ENCODE measurements at places on chromosomes 7 and 10.
A peak's percentile ranks its signal among the peaks of the same experiment; 100 is the strongest.

DNA sequence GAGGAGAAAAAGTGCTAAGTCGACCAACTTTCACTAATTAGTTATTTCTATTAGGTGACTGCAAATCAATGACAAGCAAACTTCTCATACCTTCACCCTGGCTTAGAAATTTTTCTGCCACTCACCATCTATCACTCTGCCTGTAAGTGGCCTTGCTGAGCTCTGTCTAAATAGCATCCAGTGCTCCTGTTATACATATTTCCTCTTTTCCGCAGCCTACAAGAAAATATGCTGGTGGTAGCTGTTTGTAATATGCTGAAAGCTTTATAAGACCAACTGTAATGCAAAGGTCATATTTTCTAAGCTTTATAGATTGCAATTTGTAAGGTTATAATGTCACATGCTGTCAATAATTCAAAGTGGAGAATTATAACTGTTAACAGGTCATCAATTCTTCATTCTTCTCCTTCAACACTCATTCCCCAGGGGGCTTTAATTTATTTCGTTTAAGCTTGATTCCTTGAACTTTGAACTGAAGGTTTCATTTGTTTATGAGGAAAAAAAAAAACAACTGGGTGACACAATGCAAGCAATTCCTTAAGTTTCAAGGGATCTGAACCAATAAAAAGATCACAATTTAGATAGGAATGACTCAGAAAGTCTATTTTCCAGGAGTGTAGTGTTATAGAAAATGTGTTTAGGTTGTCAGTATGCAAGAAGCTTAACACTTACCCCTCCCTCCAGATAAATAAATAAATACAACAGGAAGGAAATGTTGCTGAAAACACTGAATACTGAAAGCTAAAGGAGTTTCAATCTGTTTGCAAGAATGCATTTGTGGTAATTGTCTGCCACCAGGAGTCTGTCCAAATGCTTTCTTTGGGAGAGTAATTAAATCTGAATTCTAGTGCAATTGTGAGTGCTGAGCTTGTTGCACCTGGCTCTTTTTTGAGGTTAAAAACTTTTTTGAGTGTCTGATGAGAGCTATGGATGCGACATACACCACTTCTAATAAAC, 183.7 kb downstream of the SORCS1 start:
- no peak for DNase-seq

DNA sequence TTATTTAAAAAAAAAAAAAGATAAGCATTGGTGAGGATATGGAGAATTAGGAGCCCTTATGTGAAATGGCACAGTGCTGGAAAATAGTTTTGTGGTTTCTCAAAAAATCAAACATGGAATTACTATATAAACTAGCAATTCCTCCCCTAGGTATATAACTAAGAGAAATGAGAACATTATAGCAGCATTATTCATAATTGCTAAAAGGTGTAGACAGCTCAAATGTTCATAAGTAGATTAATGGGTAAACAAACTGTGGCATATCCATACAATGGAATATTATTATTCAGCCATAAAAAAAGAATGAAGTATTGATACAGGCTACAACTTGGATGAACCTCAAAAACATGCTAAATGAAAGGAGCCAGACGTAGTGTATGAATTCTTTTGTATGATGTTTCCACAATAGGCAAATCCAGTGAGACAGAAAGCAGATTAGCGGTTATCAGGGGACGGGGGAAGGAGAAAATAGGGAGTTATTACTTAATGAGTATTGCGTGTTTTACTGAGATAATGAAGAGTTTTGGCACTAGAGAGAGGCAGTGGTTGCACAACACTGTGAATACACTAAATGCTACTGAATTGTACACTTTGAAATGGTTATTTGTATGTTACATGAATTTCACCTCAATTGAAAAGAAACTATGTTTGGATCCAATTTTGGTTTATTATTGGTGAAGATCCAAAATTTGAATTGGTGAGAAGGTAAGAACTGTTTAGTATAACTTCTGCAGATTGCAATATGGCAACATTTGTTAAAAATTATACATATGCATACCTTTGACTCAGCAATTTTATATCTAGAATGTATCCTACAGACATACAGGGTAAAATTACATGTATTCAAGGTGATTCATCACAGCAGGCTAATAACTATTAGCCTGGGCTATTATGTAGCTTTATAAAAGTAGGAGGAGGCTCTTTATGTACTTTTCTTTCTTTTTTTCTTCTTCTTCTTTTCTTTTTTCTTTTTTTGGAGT, 69.7 kb downstream of the VCL start:
- DNase-seq = no peak

DNA sequence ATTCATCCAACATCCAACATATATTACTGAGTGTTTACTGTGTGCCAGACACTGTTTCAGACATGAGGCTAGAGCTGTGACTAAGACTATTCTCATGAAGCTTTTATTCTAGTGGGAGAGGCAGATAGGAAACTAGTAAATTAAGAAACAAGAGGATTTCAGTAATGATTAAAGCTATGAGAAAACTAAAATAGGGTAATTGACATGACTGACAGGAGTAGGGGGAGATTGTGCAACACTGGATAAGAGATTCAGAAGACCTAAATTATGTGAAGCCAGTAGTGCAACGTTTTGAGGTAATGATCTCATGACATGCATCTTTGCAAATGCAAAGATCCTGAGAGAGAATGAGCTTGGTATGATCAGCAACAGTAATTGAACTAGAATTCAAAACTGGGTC, 48.6 kb upstream of the MKLN1 start:
- no peak for DNase-seq

DNA sequence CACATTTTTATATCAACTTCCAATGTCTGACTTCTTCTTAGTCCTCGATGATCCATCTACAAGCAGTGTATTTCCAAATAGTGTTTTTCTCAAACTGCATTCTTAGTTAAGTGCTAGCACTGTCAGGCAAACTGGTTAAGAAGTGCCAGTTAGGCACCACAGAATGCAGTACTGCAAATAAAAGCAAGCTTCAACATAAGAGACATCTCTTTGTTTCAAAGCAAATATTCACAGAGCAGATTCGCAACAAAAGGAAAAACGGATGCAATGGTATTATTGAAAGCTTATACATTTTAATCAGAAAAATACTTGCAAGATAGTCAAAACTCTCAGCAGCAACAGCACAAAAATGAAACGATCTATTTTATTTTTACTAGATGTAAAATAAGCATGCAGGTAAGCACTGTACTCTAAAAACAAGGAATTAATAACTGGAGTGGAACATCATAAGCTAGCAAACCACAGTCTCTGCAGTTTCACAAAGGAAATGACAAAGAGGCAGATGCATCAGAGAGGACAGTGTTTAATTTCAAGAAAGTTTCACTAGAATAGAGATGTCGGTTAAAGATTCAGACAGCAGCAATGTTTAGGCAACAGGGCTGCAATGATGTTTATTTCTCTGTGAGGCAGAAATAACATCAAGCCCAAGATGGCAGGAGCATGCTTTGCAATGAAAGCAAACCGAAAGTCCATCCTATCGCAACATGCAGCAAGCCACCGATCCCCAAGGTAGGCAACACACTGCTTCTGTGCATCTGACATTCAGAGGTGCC, 82.0 kb downstream of the FGFR2 start:
- DNase-seq = no peak

DNA sequence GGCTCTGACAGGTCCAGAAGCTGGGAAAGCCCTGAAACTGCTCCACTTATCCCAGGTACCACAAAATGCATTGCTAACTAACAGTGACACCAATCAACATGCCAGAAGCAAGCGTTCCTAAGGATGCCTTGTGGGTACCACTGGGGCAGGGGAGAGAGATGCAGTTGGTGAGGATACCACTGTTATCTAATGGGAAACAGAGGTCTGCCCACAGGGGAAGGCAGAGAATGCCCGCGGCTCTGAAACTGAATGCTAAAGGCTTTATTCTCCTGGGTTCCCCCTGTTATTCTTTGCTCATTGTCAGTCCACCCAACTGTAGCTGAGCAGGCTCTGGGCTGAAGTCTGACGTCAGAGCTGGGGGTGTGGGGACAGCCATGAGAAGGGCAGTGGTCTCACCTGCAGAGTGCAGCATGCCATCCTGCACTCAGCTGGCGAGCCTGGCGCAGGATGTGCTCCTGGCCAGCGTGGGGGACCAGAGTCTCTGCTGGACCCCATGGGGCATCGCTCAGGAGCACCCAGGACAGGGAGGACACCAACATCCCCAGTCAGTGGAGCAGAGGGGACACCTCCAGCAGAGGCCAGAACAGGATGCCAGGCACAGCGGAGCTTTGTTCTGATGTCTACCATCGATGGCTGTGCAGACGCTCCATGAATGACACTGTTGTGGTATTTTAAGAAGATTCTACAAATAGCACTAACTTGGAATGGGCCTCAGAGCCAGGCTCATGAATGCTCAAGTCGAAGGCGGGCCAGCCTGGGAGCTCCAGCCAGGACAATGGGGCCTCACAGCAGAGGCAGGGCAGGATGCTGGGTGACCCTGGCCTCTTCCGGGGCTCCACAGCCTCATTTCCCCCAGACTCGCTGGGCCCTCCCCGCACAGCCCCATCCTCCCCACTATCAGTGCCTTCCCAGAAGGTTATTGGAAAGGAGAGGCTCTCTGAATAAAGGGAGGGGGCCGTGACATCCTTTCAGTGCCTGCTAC, 95.8 kb downstream of the ARHGAP22 start:
- DNase-seq = no peak

- no peak for DNase-seq
Measured at GRCh38 chr10:110407301-110408170, 90.2 kb upstream of the DUSP5 start.

DNA sequence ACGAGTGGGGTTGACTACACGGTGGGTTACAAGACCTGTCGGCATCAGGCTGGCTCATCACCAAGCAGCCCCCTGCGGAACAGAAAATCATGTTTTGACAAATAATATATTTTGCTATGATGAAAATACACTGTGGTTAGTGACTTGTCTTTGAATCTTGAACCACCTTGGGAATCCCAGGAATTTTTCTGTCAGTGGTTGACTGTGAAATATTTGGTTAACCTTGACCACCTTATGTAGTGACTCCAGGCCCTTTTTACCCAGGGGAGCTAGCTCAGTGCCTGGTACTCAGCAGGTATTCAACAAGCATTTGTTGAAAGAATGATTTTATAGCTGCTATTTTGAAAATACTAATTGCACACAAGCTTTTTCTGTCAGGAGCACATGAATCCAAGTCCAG, 406.0 kb downstream of the PHF14 start:
- DNase-seq = no peak

- DNase-seq = no peak
Measured at GRCh38 chr10:31383810-31384588, 65.0 kb downstream of the ZEB1 start.

DNA sequence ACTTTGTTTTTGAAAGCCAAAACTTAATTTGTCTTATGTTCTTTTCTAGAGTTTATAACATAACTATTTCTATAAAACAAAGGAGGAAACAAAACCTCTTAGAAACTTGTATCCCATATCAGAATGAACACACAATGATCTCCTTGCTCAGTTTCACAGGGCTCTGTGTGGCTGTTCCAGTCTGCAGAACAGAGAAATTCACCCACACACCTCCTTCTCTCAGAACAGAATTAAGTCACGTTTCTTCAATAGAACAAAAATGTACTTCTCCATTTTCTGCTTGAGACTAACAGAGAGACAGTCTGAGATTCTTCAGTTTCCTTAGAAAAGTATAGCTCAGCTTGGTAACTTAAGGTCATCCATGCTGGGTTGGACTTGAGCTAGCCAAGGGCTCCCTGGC, 15.8 kb upstream of the DOCK1 start:
- no peak for DNase-seq

DNA sequence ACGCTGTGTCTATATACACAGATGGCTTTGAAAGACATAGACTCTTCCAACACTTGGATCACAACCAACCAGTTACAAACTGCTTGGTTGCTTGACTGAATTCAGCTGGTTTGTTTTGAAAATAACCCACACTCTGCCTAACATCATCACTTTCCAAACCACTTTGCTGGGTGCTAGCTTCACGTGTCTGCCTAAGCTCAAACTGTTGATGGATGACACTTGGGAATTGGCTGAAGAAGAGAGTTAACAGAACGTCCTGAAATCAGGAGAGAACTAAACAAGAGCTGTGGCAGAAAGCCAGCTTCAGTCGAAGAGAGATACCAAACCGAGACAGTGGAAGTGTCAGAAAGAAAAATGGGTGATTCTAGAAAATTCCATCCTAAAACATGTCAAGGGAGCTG, 420.8 kb upstream of the AUTS2 start:
- DNase-seq = no peak

GRCh38 chr7:92740700-92741126, 95.7 kb downstream of the CDK6 start:
- DNase-seq = no peak

DNA sequence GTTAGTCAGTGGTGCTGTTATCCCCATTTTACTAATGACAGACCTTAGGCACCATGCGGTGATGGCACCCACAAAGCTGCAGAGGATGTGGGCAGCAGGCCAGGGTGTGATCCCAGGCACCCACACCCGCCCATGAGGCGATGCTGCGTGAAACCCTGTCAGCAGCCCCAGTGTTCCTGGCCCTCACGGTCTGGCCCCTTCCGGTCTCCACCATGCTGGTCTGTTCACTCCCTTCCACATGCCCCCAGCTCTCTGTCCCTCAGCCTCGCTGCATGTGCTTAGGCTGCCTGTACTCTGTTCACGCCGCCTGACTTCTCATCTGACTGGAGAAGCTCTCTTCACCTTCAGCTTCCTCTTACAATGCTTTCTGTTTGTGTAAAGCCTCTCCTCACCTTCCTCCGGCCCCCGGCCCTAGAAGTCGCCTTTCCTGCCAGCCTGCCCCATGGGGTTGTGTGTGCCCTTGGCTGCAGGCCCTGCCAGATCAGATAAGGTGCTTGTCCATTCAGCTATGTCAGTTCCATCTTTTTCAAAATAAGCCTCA, 17.6 kb upstream of the ORAI2 start:
- DNase-seq = no peak

- no peak for DNase-seq
Measured at GRCh38 chr7:34361663-34362250, 296.3 kb upstream of the NPSR1 start.

DNA sequence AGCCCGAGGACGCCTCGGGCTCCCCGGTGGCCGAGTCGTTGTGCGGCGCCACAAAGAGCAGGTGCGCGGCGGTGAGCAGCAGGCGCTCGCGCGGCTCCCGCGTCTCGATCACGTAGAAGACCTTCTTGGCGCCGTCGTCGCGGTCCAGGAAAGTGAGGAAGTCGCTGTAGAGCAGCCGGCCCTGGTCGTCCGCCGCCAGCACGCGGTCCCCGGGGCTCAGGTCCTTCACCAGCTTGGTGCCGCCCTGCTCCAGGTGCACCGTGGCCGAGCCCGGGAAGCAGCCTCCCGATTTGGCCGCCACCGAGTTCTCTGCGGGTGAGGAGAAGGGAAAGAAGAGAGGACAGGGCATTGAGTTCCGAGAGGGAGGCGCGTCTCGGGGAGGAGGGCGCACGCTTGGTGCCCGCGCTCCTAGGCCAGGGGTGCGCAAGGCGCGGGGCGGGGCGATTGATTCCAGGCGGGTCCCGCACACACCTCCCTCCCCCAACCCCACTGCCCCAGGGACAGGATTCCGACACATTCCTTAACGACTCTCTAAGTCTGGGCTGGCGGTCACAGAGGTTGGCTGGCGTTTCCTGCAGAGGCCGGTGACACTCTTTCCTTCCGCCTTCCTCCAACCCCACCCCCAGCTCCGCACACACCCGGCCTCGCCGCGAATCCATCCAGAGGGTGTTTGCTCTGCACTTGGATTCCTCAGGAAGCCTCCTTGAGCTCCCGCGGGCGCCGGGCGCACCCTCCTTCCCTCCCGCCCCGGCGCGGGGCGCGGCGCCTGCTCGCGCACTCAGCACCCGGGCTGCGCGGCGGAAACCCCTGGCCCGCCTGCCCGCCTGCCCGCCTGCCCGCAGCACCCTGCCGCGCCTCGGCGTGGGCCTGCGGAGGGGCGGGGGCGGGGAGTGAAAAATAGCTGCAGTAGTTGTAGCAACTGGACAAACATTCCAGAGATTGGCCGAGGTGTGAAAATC, 8.6 kb downstream of the SHH start:
- peak; percentile 63 for DNase-seq
